CD4-positive, alpha-beta T cell treated with Interleukin-6 for 4 hours (primary cell): ENCODE measurements at places on chromosomes 6 and 20.
A peak's percentile ranks its signal among the peaks of the same experiment; 100 is the strongest.

DNA sequence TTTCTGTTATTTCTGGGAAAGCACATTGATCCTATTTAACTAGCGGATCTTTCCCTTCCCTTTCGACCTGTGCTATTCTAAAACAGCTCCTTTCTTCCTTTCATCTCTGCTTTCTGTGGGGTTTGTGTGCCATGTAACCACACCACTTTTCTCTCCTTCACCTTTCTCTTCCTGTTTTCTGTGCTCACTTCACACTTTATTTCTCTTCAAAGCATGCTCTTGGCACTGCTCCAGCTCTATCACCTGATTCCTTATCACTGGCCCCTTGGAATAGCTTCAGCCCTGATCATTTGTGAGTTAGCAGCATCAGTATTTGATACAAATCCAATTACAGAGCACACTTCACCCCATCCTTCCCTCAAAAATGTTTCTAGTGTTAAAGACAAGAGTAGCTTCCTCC lies 8.1 kb upstream of the METTL24 start:
- no peak for DNase-seq

GRCh38 chr20:22100686-22101085 lies 395.2 kb downstream of the PAX1 start:
- DNase-seq: no peak

- DNase-seq: no peak
Measured at GRCh38 chr6:125794342-125795137, 3.8 kb downstream of the NCOA7 start.

DNA sequence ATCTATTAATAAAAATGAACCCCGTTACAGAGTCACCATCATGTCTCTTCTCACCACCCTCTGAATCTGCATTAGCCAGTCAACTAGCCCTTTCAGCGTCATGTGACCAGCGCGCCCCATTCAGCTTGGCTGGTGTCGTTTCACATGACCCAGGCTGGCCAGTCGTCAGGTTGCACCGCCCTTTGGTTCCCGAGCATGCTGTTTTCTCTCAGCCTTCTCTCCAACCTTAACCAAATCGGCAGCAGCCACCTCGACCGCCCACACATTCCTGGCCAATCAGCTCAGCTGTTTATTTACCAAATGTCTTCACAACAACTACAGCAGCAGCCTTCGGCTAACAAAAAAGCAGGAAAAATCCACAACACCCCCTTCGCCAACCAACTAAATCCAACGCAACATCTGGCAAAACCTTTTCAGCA lies 5.6 kb downstream of the SRSF3 start:
- peak; percentile 47 for DNase-seq

DNA sequence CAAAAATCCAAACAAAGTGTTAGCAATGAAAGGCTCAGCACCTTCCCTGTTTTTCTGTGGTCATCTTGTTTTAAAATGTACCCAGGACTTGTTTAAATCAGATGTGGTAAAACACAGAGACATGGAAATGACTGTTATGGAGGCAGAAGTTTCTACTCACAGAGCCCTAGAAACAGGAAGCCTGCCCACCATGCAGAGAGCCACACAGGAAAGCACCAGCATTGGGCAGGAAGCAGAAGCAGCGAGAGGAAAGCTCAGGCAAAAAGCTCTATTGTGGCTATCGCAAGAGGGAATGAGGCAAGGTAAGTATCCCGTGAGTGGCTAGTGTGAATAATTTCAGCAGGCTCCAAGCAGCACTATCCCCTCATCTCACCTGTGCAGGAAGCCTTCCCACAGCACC lies 42.8 kb downstream of the GPR6 start:
- DNase-seq: peak; percentile 25

DNA sequence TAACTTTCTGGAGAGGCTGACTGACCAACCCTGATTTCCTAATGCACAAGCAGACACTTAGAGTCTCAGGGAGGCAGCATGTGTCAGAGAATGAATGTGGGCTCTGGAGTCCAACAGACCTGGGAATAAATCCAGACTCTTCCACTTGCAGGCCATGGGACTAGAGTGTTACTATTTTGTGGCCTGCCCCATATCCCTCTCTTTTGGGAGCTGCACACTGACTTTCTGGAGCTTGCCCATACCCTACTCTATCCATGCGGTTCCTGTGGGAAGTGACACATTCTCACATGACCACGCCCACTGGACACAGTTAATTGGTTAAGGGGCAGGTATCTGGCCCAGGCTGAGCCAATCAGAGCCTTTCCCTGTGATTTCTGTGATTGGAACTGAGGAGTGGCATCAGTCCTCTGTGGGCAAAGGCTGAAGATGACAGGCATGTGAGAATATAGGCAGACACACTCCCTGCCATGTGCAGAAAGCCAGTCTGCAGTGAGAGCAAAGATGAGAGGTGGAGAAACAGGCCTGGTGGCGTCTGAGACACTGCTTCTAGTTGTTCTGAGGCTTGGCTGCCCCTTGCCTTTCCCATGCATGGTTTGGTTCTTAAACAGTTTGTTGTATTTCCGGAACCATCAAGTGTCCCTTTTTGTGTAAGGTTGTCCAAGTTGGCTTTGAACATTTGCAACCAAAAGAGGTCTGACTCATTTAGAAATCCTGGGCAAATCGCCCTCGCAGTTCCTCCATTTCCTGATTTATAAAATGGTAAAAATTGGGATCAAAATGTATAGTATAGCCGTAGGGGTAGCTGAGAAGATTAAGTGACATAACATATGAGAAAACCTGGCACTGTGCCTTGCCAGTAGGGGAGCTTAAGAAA lies 125.6 kb downstream of the CDC5L start:
- no peak for DNase-seq

DNA sequence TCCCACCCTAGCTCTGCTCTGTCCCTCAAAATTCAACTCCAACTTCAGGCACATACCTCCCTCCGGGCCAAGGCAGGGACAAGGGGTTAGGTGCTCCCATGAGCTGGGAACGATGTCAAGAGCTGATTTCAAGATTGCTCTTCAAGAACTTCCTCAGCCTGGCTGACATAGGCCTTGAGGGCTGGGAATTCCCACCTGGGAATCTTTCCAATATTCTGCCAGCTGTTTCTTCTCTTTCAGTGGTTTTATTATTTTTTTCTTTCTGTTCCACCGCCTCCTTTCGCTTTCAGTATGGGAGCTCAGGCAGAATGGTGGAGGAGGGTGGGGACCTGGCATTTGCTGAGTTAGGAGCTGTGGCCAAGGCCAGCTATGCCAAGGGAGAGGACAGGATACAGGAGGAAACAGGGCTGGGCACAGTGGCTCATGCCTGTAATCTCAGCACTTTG lies 33.7 kb downstream of the SRSF3 start:
- DNase-seq: no peak

GRCh38 chr6:142290851-142291250 lies 11.0 kb upstream of the ADGRG6 start:
- DNase-seq: no peak

DNA sequence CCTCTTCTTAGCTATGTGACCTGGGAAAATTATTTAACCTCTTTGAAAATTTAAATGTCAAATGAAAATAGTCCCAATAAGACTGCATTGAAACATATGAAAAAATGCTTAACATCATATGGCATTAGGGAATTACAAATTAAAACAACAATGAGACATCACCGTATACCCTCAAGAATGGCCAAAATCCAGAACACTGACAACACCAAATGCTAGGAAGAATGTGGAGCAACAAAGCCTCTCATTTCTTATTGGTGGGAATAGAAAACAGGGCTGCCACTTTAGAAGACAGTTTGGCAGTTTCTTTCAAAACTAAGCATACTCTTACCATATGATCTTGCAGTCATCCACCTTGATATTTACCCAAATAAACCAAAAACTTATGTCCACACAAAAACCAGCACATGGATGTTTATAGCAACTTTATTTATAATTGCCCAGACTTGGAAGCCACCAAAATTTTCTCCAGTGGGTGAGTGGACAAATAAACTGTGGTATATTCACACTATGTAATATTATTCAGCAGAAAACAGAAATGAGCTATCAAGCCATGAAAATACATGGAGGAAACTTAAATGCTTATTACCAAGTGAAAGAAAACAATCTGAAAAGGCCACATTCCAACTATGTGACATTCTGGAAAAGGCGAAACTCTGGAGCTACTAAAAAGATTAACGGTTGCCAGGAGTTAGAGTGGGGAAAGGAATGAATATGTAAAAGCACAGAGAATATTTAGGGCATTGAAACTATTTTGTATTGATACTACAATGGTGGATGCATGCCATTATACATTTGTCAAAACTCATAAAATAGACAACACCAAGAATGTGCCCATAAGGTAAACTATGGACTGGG lies 459.9 kb downstream of the GRIK2 start:
- DNase-seq: no peak

DNA sequence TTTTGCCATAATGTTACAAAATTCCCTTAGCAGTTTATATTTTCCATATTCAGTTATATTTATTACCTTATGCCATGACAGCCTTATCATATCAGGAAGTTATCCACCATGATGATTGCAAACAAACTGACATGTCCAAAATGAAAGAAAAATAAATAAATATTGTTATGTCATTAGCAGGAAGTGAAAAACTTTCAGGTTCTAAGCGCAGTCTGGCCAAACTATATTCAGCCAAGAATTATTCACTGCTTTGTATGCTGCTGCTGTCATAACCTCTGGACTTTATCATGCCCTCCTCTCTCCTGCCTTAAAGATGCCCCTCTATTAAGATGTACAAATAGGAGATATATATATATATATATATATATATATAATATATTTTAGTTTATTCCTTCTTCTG lies 27.7 kb upstream of the DEFB112 start:
- no peak for DNase-seq

DNA sequence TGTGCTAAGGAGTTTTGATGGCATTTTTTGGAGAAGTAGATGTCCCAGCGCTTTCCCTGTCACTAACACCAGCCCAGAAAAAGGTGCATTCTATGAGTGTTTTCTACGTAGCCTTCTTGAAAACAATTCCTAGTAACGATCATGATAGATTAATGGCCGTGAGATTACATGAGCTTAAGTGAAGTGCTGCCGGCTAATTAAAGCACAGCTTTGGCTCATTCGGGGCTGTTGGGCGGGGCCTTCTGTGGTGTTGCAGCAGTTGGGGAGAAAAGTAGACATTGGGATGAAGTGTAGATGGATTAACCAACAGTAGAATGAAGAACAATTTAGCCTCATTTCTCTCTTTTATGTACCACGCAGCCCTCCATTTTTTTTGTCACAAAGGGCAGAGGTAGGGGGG lies 20.8 kb upstream of the TRAF3IP2 start:
- DNase-seq: no peak

DNA sequence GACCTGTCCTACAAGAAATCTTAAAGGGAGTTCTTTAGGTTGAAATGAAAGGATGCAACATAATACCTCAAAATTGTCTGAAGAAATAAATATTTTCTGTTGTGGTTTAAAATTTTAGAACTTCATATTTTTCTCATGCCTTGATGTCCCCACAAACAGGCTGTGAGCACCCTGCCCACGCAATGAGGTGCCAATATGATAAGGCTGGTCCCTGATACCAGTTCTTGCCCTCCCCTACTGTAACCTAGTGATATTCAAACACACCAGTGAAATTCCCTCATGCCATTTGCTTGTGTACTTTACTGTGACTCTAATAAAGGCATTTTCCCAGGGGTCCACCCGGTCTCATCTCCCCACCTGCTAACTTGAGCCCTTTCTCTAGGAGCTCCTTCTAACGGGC lies 67.3 kb upstream of the SIRPG start:
- no peak for DNase-seq

GRCh38 chr6:107877968-107878367 lies 53.9 kb upstream of the SCML4 start:
- no peak for DNase-seq

DNA sequence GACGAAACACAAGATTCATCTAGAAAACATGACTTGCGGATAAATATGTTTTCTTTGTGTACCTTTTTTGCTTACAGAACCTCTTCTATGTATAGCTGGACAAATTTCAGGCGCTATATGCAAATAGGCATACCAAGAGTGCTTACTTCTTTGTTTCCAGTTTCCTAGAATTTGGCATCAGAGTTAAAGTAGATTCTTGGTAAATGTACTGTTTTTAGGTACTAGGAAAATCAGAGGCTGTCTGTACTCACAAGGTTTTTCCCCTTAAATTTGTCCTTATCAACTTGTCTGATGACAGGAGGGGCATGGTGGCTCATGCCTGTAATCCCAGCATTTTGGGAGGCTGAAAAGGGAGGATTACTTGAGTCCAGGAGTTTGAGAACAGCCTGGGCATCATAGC lies 124.9 kb upstream of the TMEM170B start:
- no peak for DNase-seq

DNA sequence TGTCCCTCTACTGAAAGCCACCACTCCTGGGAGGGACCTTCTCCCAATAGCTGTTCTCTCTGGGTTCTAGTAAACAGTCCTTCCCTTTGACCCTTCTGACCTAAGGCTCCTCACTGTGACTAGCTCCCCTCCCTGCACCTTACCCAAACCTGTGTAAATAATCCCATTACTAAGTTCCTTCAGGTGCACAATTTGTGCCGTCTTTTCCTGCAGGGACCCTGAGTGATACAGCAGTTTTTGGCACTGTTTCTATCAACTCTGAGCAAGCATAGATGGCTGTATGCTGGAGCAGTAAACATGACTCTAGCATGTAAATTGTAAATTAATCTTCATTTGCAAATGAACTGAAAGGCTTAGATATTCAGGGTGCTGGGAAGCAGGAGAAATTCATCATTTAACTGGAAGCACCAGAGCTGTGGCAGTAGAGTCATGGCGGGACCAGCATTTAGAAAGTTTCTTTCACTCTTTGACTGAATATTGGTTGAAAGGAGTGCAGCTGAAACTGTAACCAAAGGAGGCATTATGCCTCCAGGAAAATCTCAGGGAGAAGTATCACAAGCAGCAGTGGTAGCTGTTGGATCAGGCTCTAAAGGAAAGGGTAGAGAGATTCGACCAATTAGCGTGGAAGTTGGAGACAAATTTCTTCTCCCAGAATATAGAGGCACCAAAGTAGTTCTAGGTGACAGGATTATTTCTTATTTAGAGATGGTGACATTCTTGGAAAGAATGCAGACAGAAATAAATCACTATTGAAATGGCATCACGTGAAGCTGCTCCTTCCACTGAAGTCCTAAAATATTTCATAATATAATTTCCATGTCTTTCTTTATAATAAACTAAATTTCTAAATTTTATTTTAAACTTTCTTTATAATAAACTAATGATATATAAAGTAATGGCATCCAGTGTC lies 117.8 kb downstream of the TCP11 start:
- DNase-seq: no peak

DNA sequence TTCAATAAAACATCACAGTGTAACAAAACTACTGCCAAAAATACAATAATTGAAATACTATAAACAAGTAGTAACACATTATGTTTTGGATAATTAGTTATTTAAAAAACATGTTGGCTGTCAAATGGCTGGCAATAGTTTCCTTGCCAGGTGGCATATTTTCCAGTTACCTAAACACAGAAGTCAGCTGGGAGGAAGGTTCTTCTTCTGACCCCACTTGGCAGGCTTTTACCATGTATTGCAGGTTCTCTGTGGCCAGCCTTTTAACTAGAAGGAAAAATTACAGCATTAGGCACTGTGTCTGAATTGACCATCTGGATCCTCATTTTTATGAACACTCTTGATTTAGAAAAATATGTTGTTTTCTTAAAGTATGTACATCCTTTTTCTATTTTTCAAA lies 131.4 kb downstream of the MMS22L start:
- DNase-seq: no peak
